Stimulated activated CD4-positive, alpha-beta T cell treated with anti-CD3 and anti-CD28 coated beads, Interleukin-2, amount 100 ng/mL, for 24 hours (primary cell): ENCODE measurements at places on chromosomes 11 and 22.

DNA sequence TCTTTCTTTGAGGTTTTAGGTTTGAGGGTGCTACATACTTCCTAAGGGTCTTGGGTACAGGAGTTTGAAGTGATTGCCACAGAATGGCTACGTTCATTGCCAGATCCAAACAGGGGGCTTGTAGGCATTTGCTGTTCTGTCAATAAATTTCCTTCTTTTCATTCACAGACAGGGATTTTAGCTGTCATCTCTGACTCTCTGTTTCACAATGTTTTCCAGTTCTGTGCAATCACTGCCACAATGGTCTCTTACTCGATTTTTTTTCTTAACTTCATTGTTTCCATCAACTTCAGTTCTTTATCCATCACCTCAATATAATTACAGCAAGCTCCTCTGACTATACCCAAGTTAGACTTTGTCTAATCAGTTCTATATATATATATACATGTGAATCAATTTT, 6.2 kb upstream of the HBD start:
- DNase-seq, result no peak

- no peak for DNase-seq
Observed at GRCh38 chr11:78946945-78947902, 372.6 kb upstream of the NARS2 start.

GRCh38 chr11:85886089-85887056, 31.2 kb downstream of the CCDC83 start:
- DNase-seq, result no peak

GRCh38 chr22:48382197-48382596, 1445.5 kb downstream of the BRD1 start:
- no peak for DNase-seq

- DNase-seq, result no peak
Observed at GRCh38 chr22:35949243-35949642, 79.4 kb downstream of the RBFOX2 start.

DNA sequence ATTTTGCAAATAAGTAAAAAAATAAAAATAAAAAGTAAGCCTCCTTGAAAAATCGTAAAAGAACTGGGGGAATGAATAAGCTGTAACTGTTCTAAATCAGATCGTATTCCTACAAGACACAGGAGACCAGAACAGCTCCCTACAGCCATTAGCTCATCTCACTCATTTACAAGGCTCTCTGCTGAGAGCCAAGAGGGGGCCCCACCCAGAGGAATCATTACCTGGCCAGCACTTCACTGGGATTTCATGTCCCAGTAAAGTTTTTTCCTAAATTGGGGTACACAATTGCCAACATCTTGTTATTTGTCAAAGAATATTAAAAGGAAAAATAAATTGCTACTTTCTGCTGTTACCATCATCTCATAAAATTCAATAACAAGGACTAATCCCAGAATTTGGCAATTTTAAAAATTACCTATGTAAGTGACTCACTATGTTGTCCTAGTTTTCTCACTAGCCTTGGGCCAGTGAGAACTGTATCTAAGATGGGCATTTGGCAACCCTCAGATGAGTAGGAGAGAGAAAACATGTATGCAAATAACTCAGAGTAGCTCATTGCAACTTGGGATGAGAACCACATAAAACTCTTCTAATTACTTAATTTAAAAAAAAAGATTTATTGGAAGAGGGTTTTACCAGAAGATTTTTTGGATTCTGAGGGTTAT, 18.4 kb upstream of the SMTN start:
- no peak for DNase-seq

DNA sequence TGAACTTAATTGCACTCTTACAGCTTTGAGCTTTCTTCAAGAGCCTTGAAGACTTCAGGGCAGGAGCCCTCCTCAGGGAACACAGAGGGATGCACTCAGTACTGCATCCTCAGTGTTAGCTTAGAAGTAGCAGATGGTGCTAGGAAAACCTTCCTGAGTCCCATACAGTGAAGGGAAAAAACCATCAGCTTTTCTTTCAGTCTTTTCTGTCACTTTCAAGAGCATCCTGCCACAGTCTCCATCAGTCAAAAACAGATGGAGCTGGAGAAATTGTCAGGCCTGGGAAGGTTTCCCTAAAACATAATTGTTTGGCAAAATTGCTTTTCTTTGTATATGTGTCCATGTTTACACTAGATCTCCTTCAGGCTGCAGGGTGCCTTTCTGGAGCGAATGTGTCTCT, 384.1 kb downstream of the NELL1 start:
- no peak for DNase-seq
